ENCODE measurements at places on chromosomes 2 and 18.

DNA sequence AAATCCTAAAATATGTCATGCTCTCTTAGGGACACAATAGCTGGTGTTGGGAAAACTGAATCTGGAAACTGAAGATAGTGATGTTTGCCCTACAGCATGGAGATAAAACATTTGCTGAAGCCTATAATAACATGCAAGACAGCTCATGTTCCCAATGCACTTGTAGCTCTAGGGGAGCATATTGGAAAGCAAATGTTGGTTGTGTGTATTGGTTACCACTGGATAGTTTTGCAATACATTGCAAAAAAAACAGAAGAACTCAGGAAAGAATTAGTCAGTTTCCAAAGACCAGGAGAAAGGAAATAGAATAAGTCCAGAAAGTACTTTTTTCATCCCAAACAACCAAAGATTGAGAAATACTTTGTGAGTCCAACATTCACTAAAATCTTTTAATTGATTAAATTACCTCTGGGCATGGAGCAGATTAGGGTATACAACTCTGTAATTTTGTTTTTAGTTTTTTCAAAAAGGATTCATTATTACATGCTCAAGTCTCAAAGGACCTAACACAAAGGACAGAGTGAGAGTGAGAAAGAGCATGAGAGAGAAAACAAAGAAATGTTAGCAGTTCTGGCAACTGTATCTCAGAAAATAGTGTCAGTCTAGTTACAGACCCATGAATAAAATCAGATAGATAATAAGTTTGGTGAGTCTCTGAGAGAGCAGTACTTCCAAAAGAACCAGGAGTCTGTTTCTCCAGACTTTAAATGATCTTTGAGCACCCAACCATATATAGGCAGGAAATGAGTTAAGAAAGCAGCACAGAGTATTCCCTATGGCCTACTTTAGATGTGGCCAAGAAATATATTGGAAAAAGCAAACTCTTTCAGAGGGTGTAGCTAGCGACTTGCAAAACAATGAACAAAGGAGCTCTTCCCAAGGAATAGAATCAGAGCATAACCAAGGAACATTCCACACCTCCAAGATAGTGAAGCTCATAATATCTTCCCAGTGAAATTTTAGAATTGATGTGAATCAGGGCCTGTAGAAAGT lies 36.6 kb upstream of the COL3A1 start:
- DNase-seq = no peak

DNA sequence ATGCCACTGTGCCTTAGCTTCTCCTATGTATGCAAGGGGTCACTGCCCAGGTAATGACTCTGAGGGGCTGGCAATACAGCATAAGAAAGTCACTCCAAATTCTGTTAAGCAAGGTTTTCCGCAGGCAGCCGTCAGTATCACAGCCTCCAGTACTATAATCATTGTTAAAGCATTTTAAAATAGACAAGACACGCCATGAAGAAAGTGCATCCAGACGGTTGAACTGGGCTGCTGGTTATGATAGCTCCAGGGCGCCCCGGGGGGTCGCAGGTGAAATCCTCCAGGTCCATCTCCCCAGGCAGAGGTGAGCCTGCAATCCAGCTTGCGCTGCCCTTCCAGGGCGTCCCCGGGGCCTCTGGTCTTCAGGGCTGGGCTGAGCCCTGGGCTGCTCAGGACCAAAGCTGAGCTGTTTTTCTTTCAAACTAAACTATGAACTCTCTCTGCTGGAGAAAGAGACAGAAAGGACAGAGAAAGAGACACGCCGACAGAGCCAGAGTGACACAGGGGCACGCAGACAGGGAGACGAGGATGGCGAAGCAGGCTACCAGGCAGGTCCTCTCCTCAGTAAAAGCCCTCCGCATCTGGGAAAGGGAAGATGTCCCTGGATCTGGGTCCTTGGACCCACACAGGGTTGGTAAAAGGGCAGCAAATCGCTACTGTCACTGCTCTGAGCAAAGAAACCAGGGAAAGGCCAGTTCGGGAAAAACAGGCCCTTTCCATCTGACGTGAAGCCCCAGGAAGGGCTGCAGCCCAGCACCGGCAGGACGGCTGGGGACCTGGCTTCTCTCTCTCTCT lies 2.1 kb upstream of the TWIST2 start:
- no peak for DNase-seq

DNA sequence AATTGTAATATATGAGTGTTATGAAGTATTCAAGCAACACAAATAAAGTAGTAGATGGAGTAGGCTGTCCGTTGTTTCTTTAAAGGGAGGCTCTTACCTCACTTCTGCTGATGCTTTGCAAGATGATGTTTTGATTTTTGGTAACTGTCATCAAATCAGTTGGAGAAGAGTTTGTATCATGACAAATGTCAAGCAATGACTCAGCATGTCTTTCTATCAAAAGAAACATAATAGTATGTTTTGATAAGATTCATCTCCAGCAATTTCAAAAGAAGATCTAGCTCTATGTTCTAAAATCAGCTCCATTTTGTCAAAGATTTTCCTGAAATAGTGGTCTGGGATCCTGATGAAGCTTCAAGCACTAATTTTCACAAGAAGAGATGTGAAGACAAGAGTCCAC lies 25.6 kb downstream of the MAP3K19 start:
- no peak for DNase-seq

DNA sequence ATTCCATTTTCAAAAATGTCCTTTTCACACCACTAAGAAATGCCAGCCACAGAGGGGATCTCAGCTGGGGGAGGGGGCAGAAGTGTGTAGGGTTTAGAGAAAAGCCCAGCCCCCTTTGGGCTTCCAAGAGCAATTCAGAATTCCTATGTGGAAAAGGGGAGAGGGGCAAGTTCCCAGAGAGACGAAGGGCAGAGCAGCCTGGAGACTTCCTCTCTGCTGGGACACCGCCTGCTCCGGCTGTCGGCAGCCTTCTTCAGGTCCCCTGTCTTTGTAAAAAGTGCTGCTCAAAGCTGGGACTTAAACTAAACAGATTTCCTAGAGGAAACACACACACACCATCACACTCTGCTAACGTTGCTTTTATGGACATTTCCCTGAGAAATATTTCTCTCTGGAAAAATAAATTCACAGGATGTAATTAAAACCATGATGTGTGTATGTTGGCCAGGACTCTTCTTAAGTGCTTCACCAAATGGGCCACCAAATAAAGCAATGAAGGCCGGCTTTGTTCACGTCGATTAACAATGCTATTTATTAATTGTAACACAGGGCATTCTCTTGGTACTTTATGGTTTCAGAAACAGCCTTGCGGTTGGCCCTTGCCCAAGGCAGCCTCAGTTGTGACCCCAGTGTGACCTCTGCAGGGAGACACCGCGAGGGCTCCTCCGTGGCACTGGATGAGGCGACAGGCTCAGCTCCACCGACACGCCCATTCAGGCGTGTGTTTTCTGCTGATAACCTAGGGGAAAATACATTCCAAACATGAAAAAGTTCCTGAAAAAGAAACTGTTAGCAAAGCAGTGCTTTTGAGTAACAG lies 5.6 kb upstream of the ASB1 start:
- no peak for DNase-seq

- no peak for DNase-seq
Observed at GRCh38 chr2:29806461-29806860, 114.9 kb downstream of the ALK start.

DNA sequence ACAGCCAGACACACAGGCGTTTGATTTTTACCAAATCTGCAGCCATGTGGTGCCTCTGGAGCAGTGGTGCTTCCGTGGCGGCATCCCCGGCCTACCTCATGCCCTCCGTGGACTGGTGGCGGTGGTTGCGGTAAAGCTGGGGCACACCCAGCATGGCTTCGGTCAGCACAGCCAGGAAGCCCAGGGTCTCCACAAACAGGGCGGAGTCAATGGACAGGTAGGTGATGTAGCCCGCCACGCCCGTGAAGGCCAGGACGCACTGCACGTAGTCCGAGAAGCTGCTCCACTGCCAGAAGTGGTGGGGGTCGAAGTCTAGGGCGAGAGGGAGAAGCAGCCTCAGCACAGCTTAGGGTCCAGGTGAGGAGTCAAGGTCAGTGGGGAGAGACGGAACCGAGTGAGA lies 32.4 kb downstream of the SLC66A2 start:
- no peak for DNase-seq

- DNase-seq = no peak
Observed at GRCh38 chr2:60091894-60092293, 461.6 kb downstream of the BCL11A start.

- DNase-seq = no peak
Observed at GRCh38 chr2:123720760-123721159, 304.3 kb upstream of the CNTNAP5 start.

GRCh38 chr2:187644486-187644885 lies 90.3 kb upstream of the TFPI start:
- no peak for DNase-seq

DNA sequence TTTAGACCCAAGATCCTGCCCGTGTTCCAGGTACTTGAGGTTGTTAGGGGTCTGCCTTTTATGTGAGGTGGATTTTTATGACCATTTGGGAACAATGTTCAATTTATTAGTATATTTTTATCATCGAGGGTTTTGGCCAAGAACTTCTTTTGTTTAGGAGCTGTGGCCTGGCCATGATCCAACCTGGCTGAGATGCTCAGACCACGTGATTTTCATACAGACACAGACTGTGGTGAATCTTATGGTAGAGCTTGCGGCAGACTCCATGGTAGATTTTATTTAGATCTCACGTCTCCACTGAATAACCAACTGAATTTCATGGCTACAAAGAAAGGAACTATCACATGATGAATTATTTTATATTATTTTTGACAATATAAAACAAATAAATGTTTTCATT lies 405.5 kb upstream of the VWC2L start:
- DNase-seq = no peak

- no peak for DNase-seq
Observed at GRCh38 chr2:27833931-27834330, 56.3 kb downstream of the RBKS start.

- DNase-seq = no peak
Observed at GRCh38 chr2:126536605-126537200, 119.3 kb upstream of the GYPC start.

- DNase-seq = no peak
Observed at GRCh38 chr2:3899536-3900155, 196.3 kb downstream of the DCDC2C start.

DNA sequence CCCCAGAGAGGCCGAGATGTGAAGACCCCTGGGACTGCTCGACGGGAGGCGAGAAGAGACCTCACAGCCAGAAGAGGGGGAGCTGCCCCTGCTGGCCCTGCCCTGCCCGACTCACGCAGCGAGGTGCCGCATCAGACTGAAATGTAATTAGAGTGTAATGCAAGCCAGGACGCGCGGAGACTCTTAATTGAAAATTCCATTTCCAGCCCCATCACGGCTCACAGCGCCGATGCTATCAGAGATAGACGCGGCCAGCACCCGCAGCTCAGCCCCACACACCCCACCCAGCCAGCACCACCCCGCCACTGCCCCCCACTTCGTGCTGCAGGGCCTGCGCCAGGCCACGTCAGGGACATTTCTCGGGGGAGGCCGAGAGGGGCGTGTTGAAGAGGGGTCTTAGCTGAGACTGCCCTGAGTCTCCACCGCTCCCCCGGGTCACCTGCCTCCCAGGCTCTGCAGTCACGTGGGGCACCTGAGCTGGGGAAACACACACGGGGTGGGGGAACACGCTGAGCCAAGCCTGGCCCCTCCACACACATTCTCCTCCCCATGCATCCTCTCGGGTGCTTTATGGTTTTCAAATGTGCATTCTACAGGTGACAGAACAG lies 78.1 kb downstream of the TEX51 start:
- DNase-seq = no peak

DNA sequence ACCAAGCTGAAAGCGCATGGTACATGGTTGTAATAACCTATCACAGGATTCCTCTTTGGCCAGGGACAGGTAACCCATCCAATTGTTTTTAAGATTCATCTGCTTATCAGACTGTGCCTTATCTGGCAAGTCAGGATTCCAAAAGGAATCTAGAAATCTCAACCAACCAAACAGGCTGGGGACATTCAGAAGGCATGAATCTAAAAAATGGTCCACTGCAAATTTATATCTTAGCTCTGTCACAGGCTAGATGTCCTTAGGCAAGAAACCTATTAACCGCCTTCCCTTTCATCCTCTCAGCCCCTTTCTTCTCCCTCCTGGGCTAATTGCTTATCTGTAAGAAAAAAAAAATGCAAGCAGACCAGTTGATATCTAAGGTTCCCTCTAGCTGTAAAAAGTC lies 4.3 kb downstream of the LRP2 start:
- no peak for DNase-seq

- DNase-seq = no peak
Observed at GRCh38 chr18:36872329-36872728, 43.4 kb downstream of the KIAA1328 start.

GRCh38 chr18:34220081-34220815 lies 4.5 kb downstream of the NOL4 start:
- no peak for DNase-seq

DNA sequence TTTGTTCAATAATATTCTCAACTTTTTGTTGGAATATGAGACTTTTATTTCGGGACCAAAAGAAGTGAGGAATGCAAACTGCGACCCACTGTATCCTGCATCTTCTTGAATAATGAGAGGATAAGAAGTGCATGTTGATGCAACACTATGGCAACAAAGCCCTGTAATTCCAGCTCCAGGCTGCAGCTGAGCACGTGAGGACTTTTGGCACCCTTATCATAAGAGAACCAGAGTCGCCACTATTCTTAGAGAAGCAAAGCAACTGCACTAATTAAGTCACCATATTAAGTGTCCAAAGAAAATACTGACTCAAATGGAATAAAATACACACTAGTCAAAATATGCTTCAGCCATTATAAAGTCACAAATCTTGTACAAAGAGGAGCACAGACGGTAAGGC lies 65.8 kb downstream of the FAM210A start:
- DNase-seq = no peak

- DNase-seq = no peak
Observed at GRCh38 chr18:50982086-50982801, 14.4 kb downstream of the ELAC1 start.

DNA sequence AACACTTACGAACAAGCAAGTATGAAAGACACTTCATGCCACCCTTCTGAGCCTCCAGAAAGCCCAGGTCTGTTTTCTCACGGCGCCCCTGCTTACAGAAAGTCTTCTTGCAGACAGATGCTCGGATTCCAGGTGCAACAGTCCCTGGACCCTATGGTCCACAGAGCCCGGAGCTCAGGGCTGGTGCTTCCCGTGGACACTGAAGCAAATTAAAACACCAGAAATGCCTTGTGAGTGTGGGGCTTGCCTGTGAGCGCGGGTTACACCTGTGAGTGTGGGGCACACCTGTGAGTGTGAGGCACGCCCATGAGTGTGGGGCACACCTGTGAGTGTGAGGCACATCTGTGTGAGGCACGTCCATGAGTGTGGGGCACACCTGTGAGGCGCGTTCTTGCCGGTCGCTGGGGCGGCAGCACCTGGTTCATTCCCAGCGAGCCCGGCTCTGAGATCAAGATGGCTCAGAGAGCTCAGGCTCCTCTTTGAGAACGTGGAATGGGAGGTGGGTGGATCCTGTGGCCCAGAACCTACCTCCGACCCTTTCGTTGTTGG lies 205.2 kb upstream of the TPO start:
- DNase-seq = no peak

- no peak for DNase-seq
Observed at GRCh38 chr2:15714609-15715008, 122.9 kb downstream of the DDX1 start.

DNA sequence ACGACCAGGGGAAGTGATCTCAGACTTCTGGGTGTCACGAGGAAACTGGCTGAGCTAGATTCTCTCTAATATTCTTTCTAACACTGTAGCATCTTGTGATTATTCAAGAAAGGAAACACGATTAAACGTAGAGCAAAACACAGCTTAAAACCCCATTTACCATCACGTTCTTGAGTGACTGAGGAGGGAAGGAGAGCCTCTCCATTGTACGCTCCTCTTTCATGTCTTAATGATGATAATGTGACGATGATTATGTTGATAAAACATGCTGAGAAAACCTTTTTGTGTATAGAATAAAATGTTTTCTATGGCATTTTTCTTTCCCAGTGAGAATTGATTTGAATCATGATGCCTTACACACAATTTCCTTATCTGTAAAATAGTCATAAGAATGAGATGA lies 705.6 kb upstream of the ID2 start:
- no peak for DNase-seq

Data from NCI-H187 (cell line).